Hematopoietic multipotent progenitor cell treated with erythropoietin and hydrocortisone succinate and interleukin-3 and kit ligand, for 8 days (in vitro differentiated cells): ENCODE measurements at places on chromosomes 3 and 15.

DNA sequence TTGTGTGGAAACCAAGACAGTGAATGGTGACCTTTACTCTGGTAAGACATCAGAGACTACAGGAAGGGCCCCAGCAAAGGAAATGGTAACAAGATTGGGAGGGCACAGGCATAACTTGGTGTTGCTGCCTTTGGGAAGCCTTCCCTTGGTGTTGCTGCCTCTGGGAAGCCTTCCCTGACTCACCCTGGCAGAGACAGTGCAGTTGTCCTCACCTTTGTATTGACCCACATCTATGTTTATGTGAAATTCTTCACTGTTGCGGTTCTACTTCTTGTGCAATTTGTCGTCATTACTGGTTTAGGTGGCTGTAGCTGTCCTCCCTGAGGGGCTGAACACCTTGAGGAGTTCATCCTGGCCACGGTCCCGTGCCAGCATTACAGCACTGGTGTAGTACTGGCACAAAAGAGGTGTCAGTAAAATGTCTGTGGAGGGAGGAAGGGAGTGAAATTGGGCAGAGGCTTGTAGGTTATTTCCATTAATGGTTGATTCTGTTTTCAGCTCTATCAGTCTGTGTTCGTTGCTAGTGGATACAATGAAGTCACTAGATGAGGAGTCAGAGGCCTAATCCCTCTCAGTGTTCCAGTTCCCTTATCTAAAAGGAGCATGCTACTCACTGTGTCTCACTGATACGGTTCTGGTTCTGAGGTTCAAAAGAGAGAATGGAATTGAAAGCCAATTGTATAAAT is 21.6 kb downstream of the IFT122 start:
- peak; percentile 99 for DNase-seq

- DNase-seq, result no peak
These were observed 15.0 kb upstream of the TBL1XR1 start for GRCh38 chr3:177212278-177212610.

DNA sequence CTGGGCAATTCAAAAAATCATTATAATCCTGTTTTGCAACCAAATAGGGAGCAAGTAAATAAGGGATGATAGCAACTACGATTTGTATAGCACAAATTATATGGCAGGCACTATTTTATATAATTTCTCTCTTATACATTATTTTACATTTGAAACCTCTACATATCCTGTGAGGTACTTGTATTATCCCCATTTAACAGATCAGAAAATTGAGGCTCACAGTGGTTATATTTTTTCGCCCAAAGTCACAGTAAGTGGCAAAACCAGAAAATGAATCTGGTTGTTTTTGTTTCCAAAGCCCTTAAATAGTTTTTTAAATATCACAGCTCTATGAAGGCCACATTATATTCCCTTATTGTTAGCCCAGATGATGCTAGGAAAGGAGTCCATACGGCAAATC is 74.3 kb downstream of the MLH1 start:
- no peak for DNase-seq

GRCh38 chr15:67786646-67787045 is 38.7 kb upstream of the SKOR1 start:
- DNase-seq, result no peak

DNA sequence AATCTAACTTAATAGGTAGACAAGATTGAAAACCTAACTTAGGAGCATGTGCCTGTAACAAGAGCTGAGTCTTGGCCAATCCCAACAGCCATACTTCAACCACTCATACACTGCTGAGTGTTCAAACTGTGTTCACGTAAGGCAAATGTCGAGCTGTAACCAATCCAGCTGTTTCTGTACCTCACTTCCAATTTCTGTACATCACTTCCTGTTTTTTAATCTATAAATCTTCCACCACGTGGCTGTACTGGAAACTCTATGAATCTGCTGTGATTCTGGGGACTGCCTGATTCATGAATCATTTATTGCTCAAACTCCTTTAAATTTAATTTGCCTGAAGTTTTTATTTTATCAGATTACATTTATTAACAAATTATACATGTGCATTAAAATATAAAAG is 44.6 kb upstream of the NEDD4 start:
- no peak for DNase-seq

GRCh38 chr3:135084405-135084804 is 289.3 kb downstream of the EPHB1 start:
- no peak for DNase-seq

GRCh38 chr3:187878772-187879518 is 133.7 kb upstream of the BCL6 start:
- DNase-seq, result no peak

- DNase-seq, result no peak
These were observed 39.2 kb downstream of the DUT start for GRCh38 chr15:48370460-48370859.

DNA sequence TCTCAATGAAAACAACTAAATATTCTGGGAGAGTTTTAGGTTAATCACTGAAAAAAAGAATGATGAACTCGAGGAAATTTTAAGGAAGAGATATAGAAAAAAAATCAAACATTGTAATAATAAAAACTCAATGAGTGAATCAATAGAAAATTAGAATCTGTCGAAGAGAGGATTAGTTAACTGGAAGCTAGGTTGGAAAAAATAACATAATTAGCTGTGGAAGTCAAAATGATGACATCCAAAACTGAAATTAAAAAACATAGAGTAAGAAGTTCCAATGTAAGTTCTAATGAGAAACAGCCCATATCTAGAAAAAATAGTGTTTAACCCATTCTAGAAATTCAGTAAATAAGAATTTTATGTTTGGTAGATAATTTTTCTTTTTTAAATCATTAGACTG is 299.3 kb upstream of the RARB start:
- DNase-seq, result no peak

GRCh38 chr3:192183109-192183508 is 544.2 kb downstream of the FGF12 start:
- DNase-seq, result no peak

DNA sequence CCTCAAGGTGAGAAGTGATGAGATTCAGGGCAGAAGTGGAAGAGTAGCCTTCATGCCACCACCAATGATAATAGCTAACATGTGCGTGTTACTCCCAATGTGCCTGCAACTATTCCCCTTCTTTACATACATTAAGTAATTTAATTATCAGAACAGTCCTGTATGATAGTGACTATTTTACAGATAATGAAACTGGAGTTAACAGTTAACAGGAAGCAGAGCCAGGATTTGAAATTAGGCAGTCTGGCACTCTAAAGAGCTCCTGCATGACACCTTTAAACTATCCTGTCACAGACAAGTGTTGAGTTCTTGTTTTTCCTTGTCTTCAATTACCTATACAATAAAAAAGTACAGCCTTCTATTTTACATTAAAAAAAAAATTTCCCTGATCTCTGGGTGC is 148.8 kb downstream of the LEKR1 start:
- no peak for DNase-seq

DNA sequence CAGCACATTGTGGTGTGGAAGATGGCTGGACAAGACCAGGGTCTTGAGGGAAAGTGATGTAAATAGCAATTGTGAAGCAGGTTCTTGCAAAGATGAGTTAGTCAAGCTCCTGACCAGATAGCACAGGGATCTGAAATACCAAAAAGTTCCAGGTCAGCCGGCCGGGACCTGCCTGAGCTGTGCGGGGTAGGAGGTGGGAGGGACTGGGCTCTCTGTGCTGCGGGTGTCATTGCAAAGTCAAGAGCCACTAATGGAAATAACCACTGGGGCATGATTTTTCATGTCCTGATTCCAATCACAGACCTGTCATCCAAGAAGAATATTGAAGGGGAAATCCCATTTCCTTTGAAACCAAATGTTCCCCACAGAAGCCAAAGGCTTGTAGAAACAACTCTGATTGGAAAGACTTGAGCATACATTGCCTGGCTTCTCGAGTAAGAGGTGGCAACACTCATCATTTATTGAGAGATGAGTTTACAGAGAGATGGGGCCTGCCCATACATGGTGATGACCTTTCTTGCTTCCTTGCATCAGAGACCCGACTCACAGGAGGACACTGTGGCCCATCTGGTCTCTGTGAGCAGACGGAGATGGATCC is 44.2 kb upstream of the KY start:
- DNase-seq, result no peak

DNA sequence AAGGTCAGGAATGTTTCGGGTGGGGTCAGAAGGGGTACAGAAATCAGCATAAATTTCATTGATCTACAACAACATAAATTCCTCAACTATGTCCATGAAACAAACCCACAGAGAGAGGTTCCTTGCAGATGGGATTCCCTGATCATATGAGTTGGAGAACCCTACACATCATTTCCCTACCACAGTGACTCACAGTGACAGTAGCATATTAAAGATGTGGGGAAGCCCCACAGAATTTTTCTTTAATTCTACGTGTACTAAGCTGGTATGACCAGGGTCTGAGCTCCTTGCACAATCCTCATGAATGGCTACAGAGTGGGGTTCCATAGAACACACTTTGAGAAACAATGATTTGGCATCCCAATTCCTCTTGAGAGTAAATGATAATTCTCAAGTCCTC is 116.9 kb upstream of the RAD18 start:
- DNase-seq, result no peak

- no peak for DNase-seq
These were observed 66.6 kb downstream of the DUT start for GRCh38 chr15:48397841-48398240.

DNA sequence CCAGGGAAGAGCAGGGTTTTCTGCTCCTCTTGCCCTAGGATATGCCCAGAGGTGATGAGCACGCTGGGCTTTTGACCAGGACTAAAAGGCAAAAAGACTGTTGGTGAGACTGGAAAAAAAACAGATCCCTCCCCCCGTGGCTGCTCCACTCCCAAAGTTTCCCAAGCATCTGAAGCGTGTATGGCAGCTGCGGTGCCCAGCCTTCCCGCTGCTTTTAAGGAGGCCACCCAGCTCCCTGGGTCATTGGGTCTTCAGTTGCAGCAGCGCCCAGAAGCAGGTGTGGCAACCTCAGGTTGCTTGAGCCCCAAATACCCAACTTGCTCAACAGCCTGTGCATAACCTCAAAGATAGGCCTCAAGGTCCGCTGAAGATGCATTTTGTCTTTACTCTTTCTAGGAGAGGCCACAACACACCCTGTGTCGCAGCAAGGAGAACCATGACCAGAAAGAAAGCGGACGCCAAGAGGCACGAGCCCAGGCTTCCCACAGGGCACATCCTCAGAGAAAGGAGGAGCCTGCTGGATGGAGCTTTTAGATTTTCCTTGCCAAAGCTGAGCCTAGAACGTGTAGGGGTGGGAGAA is 2.0 kb downstream of the SRGAP3 start:
- no peak for DNase-seq

DNA sequence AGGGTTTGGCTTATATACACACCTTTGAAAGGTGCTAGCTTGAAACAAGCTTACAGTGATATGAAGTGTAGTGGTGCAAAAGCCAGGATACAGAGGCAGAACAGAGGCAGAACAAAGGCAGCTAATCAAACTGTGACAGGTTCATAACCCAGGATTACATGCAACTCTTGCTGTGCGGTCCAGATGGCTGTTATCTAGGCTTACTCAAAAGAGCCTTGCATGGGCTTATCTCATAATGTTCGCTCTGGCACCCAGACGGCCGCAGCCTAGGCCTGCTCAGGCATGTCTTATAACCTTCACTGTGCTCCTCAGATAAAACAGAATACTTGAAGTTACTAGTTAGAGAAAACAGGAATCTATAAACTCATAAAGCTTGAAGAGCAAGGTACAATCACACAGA is 22.8 kb upstream of the NOX5 start:
- peak; percentile 99 for DNase-seq

DNA sequence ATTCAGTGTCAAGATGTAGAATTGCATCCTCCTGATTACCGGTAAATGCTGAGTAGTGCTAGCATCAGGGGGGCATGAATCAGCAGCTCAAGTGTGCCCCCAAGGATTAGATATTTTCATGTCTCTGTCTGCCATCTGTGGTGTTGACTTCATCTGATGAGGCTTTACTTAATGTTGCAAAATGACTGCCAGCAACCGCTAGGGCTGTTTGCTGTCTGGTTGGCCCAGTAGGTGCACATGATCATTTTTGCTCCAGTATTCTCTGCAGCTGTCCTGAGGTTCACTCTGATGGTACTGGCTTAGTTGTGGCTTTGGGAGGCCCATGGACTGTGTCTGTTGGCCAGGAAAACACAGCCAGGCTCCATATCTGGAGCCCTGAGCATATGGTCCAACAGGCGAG is 316.4 kb downstream of the SOX2 start:
- DNase-seq, result no peak

GRCh38 chr3:194269610-194270145 is 81.5 kb downstream of the CPN2 start:
- DNase-seq, result peak; percentile 76

- no peak for DNase-seq
These were observed 15.5 kb downstream of the BMF start for GRCh38 chr15:40092979-40093869.
